ENCODE measurements at places on chromosomes 6 and 20. TPM values are rescaled to one million over a fixed set of nuclear protein-coding genes. Genes with fewer than 3 reads are reported as not detected.

DNA sequence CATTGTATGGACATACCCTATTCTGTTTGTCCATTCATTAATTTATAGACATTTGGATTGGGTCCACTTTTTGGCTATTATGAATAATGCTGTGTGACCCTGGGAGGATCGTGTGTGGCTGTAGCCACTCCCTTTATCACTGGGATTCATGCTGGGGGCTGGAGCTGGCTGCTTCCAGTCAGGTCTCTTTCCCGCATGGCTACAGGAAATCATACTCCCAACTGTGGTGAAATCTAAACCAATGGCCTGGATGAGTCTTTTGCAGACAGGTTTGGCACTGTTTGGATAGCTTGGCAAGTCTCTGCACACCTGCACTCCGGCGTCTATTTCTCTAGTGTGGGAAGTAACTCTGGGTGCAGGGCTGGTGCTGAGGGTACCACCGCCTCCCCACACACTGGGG, 80.4 kb downstream of the RIN2 start:
- no peaks in the 10 kb centered on the region for H3K36me3 ChIP-seq
- no peak overlapping the region for H3K4me3 ChIP-seq
- no peaks in the 10 kb centered on the region for H3K4me1 ChIP-seq
- no peaks in the 10 kb centered on the region for H3K27me3 ChIP-seq

DNA sequence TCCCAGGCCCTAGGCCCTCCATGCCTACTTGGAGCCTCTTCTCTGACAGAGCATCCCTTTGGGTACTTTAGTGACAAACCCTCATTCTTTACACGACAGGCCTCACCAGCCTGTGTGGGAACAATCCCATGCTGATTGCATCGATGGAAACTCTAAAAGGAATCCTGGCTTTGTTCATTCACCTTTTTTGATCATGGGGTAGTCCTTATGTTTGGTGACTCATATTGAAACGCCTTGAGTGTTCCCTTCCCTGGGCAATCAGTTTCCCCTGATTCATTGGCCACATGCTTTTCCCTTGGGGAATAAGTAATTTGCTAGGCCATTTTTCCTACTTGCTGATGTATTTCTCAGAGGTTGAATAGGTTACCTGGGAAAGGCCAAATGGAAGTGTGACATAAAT, 14.7 kb upstream of the TNFAIP3 start:
- no peaks in the 10 kb centered on the region for H3K4me1 ChIP-seq
- H3K4me3 ChIP-seq: no peak overlapping the region
- no peak overlapping the region for H3K27ac ChIP-seq

DNA sequence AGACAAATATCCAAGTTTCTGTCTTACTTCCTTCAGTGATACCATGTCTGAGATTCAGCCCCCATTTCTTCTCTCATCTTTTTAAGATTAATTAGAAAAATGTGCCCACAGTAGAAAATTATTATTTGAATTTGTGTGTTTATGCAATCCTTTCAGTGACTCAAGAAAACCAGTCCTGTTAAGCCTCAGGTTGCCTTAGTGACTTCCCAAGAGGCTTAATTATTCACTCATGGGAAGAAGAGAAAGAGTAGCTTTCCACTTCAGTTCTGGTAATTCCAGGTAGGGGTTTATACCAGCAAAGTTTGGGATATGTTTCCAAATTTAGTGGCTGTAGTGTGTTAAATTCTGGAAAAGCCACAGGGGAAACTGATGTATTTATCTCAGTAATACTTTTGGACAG, 149.1 kb downstream of the RIMS1 start:
- no peaks in the 10 kb centered on the region for H3K36me3 ChIP-seq
- no peak for DNase-seq
- no peaks in the 10 kb centered on the region for H3K27me3 ChIP-seq

The ADGRB3 gene
- total RNA-seq: 3.1 TPM

The PSMG4 gene
- 20.8 TPM for total RNA-seq

Measured in prostate gland (tissue), 2 donors.